ENCODE measurements at places on chromosomes 7 and 10.

GRCh38 chr7:50660040-50660829 lies 95.0 kb upstream of the DDC start:
- DNase-seq = no peak

GRCh38 chr7:32253299-32253698 lies 183.1 kb upstream of the PDE1C start:
- DNase-seq = no peak

GRCh38 chr10:127922675-127923366 lies 15.9 kb downstream of the PTPRE start:
- DNase-seq = peak; percentile 78

- no peak for DNase-seq
Observed at GRCh38 chr10:42984035-42984610, 92.7 kb upstream of the RET start.

DNA sequence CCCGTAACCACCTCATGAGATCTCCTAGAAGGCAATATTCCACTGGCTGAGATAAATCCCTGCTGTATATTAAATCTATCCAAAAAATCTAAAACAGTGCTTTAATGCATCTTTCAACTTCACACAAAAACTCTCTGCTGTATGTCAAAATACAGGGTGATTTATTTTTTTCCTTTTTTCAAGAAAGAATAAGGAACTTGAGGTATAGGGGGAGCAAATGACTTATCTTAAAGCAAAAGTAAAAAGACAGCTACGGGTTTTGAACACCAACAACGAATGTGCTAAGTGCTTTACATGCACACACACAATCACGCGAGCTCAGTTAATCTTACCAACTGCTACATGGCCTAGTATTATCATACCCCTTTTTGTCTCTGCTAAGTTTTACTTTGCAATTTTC lies 168.9 kb upstream of the PHF14 start:
- no peak for DNase-seq

GRCh38 chr10:102131286-102132170 lies 1.3 kb upstream of the PPRC1 start:
- no peak for DNase-seq

- no peak for DNase-seq
Observed at GRCh38 chr10:47363781-47364180, 15.6 kb downstream of the RBP3 start.

- DNase-seq = peak; percentile 84
Observed at GRCh38 chr7:4715410-4715776, 33.3 kb downstream of the FOXK1 start.

GRCh38 chr7:156168434-156168833 lies 356.2 kb upstream of the SHH start:
- no peak for DNase-seq
